ENCODE measurements at places on chromosomes 5 and 9.

- DNase-seq, result no peak
These were observed 49.9 kb upstream of the GARNL3 start for GRCh38 chr9:127214421-127215267.

DNA sequence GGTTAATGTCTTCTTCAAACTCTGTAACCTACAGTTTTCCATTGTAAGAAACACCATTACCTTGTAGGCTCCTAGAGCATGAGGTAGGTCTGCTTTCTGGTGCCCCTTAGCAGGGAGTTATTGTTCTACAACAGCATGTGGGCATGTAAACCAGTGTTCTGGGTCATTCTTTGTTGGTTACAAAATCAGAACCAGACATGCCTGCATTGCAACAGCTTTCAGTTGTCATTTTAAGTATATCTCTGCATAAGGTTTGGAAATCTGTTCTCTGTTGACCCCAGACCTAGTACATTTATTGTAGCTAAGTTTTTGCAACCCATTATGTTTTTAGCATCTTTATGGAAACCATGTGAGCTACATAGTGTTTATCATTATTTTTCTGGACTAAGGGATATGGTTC is 10.9 kb downstream of the RGMB start:
- DNase-seq, result no peak

- DNase-seq, result no peak
These were observed 522.3 kb upstream of the NUDT12 start for GRCh38 chr5:104084896-104085295.

DNA sequence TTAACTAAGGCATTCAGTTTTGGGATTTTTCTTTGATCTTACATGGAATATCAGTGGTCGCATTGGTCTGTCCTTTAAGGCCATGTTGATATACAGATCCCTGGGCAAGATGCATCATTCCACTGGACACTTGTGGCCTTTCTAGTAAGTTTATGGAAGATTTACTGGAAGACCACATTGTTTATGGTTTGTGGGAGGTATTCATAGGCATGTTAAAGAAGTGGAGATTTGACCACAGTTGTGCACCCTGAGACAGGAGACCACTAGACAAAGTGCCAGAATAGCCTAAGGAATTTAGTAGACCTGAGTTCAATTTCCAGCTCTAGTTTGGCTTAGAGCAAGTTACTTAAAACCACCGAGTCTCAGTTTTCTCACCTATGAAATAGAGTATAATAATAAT is 383.1 kb upstream of the PAPPA start:
- no peak for DNase-seq

GRCh38 chr9:70517926-70518610 is 103.6 kb upstream of the KLF9 start:
- DNase-seq, result no peak

GRCh38 chr5:130845049-130845765 is 319.8 kb downstream of the HINT1 start:
- DNase-seq, result no peak

DNA sequence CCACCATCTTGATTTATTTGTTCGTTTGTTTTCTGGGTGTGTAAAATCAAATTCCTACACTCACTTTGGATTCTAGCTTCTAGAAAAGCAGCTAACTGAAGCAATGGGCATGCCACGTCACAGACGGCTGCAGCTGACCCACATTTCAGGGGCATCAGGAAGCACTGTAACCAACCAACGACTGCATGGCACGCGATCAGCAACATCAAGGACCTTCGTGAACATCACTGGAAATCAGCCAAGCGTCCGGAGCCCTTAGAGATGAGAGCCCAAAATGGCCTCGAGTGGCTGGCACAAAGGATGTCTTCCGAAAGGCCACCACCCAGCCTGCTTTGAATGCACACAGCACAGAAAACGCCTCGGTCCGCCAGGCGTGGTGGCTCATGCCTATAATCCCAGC is 191.1 kb downstream of the OLFM1 start:
- DNase-seq, result no peak
